ENCODE measurements at places on chromosomes 2 and 18. TPM values are rescaled to one million over a fixed set of nuclear protein-coding genes. Genes with fewer than 3 reads are reported as not detected.

Gene SLC9A4
- polyA plus RNA-seq, result not detected

DNA sequence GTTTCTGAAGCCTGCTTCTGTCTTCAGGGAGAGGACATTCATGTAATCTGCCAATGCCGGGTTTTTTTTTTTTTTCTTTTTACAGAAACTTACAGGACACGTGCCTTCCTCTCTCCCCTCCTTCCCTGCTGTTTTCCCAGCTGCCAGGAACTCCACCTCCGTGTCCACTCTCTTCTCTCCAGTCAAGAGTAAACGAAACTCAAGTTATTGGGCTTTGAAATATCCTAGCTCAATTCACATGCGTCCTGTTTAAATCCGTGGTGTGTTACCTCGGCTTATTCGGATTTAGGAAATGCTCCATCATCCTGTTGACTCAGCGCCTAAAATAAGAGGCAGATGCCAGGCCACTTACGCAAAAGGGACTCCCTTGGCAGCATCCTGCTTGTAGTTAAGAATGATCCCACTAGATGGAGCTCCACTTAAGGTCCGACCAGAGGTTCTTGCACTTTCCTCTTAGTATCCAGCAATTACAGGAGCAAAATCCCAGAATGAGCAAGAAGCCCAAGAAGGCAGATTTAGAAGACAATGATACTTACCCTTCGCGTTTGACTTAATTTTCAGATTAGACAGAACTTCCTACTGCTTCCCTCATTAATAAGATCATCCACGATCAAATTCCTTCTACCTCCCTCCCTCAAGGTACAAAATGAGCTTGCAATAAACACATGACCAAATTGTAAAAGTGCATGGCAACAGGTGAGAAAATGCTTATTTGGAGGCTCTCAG, 97.2 kb upstream of the ZCCHC2 start:
- peak; percentile 71 for DNase-seq

- no peak for DNase-seq
These were observed 673 bp upstream of the HNMT start for GRCh38 chr2:137963535-137964065.

GRCh38 chr18:58209326-58209725, 165.3 kb downstream of the NEDD4L start:
- no peak for DNase-seq

DNA sequence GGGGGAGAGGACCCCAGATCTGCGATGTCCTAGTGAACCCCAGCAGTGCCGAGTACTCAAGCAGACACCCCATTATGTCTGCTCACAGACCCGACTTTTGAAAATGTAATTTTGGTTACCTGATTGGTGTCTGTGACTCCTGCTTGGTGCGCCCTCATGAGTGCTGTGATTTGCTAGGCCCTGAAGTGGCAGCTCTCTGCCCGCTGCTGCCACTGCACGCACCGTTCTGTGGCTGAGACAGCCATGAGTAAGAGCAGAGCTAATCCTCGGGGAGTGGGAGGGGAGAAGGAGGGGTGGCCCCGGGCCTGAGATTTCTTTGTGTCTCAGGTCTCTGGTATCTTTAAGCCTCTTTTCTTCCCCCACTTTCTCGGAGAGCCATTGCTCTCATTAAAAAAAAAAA, 18.2 kb downstream of the FHOD3 start:
- no peak for DNase-seq

DNA sequence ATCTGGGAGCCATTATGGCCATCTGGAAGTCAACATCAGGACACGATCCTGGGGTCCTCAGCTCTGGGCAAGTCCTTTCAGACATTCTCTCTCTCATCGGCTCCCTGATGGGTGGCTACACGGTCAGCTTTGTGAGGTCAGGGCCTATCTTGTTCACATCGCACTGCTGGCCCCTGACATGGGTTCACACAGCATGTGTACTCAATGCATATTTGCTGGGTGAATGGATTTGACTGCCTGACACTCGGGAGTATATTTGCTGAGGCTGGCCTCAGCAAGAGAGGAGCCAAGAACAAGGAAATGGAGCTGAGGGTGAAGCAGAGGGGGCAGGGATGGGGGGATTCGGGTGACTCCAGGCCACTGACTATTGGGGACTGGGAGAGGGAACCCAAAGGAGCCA, 50.5 kb downstream of the SLC4A5 start:
- peak; percentile 12 for DNase-seq

Gene CNTNAP5
- not detected for polyA plus RNA-seq

- no peak for DNase-seq
These were observed 80.9 kb downstream of the ZEB2 start for GRCh38 chr2:144438801-144439631.

- no peak for DNase-seq
These were observed 69.9 kb upstream of the ST3GAL5 start for GRCh38 chr2:85958731-85959130.

Gene RAB10
- 132 TPM for polyA plus RNA-seq

GRCh38 chr2:241503776-241504392, 4.5 kb downstream of the STK25 start:
- no peak for DNase-seq

Gene TPO
- 0.32 TPM for polyA plus RNA-seq

DNA sequence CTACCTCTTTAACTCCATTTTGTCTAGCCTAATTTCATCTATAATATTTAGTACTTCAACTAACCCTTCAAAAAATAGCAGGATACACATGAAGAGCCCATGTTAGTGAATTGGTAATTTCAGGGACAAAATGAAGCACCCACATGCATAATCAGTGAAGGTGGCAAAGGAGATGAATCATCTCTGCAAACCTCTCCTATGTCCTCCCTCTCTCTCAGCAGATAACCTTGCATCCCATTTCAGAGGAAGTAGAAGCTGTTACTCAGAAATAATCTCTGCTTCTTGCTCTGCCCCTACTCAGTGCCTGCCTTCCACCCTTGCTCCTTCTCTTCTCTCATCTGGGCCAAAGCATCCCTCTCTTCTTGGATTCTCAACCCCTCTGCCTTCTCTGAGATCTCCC, 60.2 kb upstream of the CAVIN2 start:
- no peak for DNase-seq

Gene REG3A
- not detected for polyA plus RNA-seq

Gene ANKRD30BL
- polyA plus RNA-seq, result 0.32 TPM

Gene LINC00305
- polyA plus RNA-seq, result 0.15 TPM

- no peak for DNase-seq
These were observed 19.4 kb upstream of the RIT2 start for GRCh38 chr18:43134876-43135275.

DNA sequence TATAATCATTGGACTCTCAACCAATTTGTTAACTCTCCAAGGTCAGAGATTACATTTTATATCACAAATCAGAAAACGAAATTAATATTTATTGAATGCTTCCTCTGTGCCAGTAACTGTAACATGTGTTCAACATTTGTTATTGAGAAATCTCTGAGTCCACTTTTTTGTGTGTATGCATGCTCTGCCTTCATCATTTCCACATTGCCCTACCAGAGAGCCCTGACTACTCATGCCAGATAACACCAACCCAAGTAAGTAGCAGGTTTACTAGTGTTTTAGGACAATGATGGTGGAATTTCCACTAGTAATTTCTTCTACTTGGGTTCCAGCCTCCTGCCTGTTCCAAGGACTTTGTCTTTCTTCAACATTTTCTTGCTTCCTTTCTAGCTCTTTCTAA, 14.2 kb upstream of the FAP start:
- DNase-seq, result no peak

DNA sequence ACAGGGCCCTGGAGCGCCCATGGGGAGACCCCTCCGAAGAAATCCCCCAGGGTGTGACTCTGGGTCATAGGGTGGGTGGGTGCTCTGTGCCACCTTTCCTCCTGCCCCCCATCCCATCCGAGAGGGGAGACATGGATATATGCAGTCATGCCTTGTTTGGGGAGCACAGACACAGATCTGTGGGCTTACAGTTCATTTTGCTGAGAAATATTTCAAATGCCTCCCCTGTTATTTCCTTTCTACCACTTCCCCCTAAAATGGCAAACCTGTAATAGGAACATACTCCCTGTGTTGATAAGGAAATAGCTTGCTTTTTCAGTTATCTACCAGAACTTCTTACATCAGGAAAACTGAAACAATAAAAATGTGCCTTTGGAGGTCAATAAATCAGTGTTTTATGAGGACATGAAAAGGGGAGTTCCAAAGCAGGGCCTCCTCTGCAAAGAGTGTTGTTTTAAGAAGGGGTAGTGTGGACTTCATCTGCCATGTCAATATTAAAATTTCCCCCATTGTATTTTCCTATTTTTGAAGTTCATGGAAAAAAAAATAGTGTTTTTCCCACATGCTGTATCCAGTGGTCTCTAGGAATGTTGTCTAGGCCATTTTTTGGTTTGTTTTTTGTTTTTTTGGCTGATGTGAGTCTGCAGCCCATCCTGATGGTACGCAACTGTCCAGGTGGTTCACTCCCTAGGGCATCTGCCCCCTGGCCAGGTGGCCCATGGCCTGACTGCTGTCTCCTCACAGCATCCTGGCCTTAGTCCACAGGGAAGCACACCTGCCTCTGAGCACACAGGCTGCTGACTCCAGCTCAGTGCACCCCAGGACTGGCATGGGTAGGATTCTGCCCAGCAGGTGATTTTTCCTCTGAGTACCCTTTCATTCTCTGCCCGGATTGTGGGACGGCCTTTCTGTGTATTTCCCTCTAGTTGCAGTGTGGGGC, 3.7 kb downstream of the TNFRSF11A start:
- no peak for DNase-seq

DNA sequence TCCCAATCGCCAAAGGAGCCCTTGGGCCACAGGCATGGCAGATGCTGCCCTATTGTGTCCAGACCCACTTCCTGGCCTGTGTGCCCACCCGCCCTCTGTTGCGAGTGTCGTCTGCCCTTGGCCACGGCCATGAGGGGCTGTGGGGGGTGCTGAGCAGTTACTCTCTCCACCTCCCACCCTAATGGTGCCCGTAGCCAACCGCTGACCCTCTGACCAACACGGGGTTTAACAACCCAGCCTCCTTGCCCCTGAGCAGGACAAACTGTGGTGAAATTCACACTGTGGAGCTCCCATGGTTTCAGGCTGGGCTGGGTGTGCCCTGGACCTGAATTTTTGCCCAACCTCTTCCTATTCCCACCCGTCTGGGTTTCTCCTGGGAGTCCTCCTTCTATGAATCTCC, 145.7 kb upstream of the HDAC4 start:
- DNase-seq, result no peak

DNA sequence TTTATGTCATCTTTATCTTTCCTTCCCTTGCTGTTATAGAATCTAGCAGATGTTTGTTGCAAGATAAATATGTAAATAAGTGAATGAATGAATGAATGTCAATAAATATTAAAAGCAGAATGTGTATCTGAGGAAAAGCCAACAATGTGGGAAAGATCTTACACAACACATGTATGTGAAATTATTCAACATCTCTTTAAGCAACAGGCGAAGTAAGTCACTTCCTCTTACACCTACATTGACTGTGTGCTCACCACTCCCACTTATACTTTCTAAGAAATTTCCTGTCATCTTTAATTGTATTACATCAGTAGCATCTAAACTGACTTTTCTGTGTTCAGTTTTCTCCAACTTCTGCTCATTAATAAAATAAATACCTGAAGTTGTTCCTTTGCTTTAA, 43.0 kb downstream of the RAD51AP2 start:
- no peak for DNase-seq

- no peak for DNase-seq
These were observed 49.3 kb downstream of the GLS start for GRCh38 chr2:190929919-190930318.

DNA sequence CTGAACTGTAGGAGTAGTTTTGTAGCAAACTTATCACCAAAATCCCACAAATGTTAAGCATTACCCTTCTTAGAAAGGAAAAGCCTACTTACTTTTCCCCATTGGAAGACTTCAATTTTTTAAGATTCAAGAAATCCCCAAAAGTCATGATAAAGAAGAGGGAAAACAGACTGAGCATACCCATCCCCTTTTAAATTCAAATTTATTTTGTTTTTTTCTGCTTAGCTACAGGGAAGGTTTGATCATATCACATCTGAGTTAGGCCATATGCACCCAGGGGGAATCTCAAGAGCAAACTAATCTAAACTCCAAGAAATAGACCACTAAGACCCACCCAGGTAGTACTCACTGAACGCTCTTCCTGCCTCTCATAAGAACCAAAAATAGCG, 174.6 kb downstream of the TGIF1 start:
- no peak for DNase-seq

GRCh38 chr2:26020231-26020640, 13.6 kb upstream of the RAB10 start:
- no peak for DNase-seq

DNA sequence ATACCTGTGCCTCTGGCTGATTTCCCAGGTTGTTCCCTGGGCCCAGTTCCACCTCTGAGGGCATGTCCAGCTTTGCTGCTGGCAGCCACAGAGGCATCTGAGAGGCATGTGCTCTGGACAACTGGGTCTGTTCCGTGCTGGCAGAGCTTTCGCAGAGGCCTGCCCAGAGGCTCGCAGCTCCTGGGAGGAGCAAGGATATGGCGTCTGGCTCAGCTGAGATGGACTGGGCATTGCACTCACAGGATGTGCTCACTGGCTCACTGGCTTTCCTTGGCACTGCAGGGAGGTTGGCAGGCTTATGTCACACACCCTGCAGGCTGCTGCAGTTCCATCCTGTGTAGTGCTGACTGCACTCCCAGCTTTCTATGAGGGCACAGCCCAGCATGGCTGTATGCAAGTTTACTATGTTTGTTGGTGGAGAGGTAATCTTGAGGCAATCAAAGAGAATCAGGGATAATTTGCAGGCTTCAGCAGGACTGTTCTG, 172.3 kb downstream of the PRKCE start:
- DNase-seq, result no peak

Gene RABL2A
- polyA plus RNA-seq, result 54.4 TPM

Measured in left lung (tissue), 14 donors.